ENCODE measurements at places on chromosomes 13 and 19. TPM values are rescaled to one million over a fixed set of nuclear protein-coding genes. Genes with fewer than 3 reads are reported as not detected.

DNA sequence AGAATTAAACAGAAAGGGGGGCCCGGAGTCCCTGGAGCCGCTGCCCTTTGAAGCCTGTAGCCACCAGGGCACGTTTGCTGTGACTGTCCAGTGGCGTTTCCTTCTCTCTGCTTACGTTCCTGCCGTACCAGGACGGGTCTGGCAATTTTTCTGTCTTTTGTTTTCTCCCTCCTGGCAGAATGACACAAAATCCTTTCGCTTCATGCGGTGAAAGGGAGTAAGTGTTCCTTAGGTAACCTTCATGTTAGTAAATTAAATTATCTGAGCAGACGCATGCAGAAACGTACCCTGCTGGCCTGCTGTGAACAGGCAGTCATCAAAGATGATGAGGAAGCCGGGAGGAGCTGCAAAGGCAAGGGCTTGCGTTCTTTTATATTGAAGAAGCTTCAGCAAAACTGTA is 299.3 kb upstream of the ARGLU1 start:
- no peak for DNase-seq

DNA sequence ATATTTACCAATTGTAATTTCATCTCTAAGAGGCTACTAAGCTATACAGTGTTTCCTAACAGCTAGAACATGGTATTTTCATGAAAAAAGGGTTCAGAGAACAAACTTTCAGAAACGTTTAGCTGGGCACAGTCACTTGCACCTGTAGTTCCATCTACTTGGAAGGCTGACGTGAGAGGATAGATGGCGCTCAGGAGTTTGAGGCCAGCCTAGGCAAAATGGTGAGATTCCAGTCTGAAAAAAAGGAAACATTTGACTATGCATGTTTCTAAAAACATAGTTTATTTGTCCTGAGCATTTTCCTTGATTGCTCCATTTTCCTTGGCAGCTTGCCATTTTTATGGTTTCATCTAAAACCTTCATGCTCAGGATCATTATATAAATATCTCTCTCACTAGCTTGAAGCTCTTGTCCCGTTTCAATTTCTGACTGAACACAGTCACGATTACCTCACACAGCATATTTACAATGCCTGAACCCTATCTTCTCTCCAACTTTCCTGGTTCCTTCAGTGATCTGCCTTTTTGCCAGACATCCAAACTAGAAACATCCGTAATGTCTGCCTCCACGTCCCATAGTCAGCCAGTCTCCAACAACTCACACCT is 200.8 kb downstream of the RGCC start:
- DNase-seq: peak; percentile 80

DNA sequence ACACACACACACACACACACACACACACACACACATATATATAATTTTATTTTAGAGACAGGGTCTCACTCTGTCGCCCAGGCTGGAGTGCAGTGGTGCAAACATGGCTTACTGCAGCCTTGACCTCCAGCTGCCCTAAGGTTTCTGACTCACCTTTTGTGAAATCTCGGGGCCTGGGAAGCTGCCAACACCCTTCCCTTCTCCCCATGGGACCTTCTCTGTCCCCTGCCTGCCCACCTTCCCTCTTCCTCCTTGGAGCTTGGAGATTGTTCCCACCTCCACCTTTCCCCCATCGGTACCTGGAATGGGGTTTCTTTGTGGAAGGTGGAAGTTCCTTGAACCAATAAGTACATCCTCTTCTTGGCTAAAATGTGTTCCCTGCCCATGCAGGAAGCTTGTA is 6.3 kb downstream of the ARRDC5 start:
- peak; percentile 39 for DNase-seq

DNA sequence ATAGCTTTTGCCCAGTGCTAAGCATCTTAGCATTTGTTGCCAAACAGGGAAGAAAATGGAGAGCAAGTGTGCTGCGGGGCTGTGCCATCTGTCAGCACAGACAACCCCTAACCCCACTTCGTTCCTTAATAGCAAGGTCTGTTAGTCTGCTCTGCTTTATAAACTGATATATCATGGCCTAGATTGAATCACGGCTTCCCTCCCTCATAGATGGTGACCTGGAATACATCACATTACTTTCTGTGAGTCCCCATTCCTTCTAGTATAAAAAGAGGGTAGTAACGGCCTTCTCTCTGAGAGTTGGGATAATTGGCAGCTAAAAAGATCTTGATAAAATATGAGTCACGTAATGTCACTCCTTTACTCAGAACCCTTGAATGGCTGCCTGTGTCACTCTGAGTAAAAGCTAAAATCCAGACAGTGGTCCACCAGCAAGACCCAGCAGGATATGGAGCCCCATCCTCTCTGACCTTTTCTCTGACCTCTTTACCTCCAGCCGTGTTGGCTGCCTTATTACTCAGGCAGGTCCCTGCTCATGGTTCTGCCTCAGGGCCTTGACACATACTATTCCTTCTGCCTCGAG is 151.7 kb downstream of the DLEU7 start:
- peak; percentile 20 for DNase-seq

GRCh38 chr13:24074678-24075077 is 85.8 kb upstream of the SPATA13 start:
- peak; percentile 14 for DNase-seq

DNA sequence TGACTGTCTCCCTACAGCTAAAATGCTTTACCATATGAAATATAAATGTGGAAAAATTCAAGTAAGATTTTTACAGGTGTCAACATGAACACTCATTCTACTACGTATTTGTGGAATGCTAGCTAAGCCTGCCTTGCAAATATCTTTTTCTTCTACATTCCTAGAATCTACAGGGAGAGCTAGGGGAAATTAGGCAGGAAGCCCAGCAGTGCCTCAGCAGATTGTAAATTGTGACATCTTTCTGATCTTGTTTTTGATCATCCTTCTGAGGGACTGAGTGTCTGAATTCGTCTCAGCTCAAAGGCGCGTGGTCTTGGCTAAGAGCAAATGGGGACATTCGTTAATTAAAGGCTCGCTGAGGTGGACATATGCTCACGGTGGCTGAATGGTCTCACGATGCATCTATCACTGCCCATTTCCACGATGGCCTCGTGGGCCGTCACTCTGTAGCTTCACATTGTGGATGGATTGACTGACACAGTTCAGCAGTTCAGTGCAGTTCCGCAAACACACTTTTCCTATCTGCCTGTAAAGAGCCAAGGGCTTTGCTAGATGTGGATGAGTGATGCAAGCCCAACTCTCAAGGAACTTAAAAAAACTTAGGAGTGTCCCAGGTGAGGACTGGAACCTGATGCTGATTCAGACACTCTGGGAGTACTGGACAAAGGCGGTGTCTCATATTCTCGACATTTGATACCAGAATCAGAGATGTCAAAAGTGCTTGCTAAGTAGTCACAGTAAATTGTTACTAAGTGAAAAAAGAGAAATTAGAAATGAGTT is 562.5 kb downstream of the EFNB2 start:
- DNase-seq: no peak

- no peak for DNase-seq
Measured at GRCh38 chr13:59274958-59275727, 888.6 kb downstream of the DIAPH3 start.

The LILRB2 gene
- not detected for total RNA-seq

The ZNF570 gene
- total RNA-seq: 24.9 TPM

The HMGB1 gene
- total RNA-seq: 319 TPM

The AKAP8L gene
- total RNA-seq: 45.6 TPM
